ENCODE measurements at places on chromosomes 11 and 22. TPM values are rescaled to one million over a fixed set of nuclear protein-coding genes. Genes with fewer than 3 reads are reported as not detected.

The OR6T1 gene
- total RNA-seq, result not detected

The OR51F1 gene
- total RNA-seq, result not detected

The MUC5AC gene
- total RNA-seq, result 0.02 TPM

The CHORDC1 gene
- total RNA-seq, result 31.8 TPM

DNA sequence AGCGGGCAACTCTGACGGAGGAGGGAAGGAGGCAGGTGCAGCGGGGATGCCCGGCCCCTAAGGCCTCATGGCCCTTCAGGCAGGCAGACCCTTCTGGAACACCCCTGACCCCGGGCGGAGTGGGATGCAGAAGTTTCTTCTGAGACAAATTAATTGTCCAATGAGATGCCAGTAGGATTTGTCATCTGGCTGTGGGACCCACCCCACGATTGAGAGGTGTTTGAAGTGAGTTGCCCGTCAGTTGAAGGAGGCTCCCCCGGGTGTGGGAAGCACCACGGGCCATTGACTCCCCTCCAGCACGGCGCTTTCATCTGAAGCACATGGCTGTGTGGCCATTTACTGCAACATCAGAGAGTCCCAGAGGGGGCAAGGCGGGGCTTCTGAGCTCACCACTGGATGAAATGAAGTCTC, 527.8 kb downstream of the BRD1 start:
- no peaks in the 10 kb centered on the region for H3K36me3 ChIP-seq
- DNase-seq, result no peak
- no peak overlapping the region for H3K27ac ChIP-seq
- no peaks in the 10 kb centered on the region for H3K4me1 ChIP-seq
- peaks cover 5% of the 10 kb centered on the region for H3K27me3 ChIP-seq

DNA sequence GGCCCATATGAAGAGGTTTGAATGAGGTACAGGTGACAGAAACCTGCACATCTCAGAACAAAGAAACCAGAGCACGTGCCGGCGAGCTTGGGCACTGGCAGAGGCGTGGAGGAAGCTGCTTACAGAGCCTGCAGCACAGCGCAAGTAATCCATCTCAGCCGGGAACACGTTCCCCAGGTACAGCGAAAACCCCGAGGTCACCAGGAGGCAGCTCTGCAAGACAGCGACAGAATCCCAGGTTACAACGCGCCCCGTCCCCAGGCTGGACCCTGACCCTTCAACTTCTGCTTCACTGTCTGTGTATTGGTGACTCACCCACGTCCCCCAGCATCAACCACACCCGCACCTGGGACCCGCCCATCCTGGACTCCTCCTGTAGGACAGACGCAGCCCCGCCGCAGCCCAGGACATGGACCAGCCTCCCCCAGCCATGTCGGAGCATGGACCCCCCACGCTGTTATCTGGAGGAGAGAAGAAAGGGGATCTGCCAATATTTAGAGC, 2.2 kb downstream of the MLC1 start:
- no peak overlapping the region for H3K27ac ChIP-seq
- H3K27me3 ChIP-seq, result peaks cover 47% of the 10 kb centered on the region
- DNase-seq, result no peak
- no peak overlapping the region for H3K4me3 ChIP-seq
- H3K36me3 ChIP-seq, result no peaks in the 10 kb centered on the region

DNA sequence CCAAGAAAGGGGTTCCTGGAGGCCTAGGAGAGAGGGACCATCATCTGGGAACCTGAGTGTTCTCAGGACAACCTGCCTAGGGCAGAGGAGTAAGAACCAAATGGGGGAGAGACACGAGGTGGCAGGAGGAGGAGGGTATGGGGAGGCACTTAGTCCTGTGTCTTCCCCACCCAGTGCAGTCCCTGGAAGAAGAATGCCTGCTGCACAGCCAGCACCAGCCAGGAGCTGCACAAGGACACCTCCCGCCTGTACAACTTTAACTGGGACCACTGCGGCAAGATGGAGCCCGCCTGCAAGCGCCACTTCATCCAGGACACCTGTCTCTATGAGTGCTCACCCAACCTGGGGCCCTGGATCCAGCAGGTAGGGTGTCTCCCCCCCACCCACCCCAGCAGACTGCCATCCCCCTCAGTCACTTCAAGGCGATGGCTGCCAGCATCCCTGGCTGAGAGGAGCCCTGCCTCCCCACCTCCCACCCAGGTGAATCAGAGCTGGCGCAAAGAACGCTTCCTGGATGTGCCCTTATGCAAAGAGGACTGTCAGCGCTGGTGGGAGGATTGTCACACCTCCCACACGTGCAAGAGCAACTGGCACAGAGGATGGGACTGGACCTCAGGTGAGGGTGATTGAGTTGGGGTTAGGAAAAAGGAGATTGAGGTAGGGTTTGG, 3.7 kb upstream of the INPPL1 start:
- no peak overlapping the region for H3K4me3 ChIP-seq
- H3K4me1 ChIP-seq, result peaks cover 14% of the 10 kb centered on the region
- no peak for DNase-seq
- no peaks in the 10 kb centered on the region for H3K27me3 ChIP-seq

GRCh38 chr11:46369458-46370152, 11.9 kb upstream of the MDK start:
- H3K27ac ChIP-seq, result no peak overlapping the region
- H3K4me3 ChIP-seq, result no peak overlapping the region
- H3K36me3 ChIP-seq, result peaks cover 10% of the 10 kb centered on the region
- no peaks in the 10 kb centered on the region for H3K27me3 ChIP-seq

GRCh38 chr11:109762546-109762945, 330.6 kb upstream of the ZC3H12C start:
- DNase-seq, result no peak
- no peak overlapping the region for H3K27ac ChIP-seq
- no peaks in the 10 kb centered on the region for H3K27me3 ChIP-seq

Data from psoas muscle (tissue), 8 donors.